ENCODE measurements at places on chromosomes 3 and 15.
A peak's percentile ranks its signal among the peaks of the same experiment; 100 is the strongest.

GRCh38 chr3:119673875-119674274 lies 3.3 kb downstream of the COX17 start:
- no peak for DNase-seq

- no peak for DNase-seq
Measured at GRCh38 chr15:53658827-53659555, 100.5 kb downstream of the WDR72 start.

DNA sequence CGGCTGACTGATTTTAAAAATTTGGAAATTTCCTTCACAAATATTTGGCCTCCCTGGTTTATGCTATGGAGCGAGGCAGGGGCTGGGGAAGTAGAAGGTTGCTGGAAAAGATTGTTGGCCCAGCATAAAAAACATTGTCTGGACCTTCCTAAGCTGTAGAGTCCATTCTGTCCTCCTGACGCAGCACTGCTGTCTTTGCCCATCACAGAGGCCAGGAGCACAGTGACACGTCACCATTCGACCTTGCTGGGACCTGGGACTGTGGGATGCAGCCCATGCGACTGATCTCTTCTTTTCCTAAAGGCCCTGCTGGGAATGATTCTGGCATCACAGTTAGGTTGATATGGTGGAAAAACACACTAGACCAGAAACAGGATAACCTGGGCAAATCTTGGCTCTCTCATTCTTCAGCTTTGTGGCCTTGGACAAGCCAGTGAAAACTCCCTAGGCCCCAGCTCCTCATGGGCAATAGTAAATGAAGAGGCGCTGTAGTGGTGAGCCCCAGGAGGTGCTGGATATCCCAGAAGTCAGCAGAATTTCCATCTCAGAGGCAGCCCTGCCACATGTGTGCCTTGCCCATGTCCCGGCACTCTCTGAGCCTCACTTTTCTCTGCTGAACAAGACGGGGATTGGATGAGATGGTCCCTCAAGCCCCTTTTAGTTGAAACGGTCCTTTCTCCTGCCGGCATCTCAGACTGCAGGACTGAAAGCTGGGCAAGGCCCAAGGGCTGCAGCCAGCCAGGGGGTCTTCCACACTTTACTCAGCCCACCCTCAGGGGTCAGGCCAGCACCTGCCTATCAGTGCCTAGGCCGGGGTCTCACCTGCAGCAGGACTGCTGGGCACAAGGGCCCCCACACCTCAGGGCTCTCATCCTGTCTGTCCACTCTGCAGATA lies 69.6 kb downstream of the SENP2 start:
- no peak for DNase-seq

GRCh38 chr3:43418601-43419272 lies 132.4 kb downstream of the SNRK start:
- no peak for DNase-seq

DNA sequence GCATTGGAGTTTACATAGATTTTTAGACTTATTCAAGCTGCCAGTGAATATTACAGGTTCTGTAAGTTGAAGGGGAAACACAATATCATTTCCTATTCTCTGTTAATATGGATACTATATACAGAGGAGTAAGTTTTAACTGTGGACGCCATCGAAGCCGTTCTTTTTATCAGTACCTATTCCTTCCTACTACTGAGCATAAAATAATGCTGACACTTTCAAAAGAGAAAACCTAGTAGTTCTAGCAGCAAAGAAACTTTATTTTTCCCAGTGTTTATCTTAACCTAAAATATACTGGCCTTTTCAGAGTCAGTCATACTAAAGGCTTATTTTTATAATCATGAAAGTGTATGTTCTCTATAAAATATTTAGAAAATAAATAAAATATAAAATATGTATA lies 14.2 kb downstream of the LRRC31 start:
- DNase-seq: no peak

DNA sequence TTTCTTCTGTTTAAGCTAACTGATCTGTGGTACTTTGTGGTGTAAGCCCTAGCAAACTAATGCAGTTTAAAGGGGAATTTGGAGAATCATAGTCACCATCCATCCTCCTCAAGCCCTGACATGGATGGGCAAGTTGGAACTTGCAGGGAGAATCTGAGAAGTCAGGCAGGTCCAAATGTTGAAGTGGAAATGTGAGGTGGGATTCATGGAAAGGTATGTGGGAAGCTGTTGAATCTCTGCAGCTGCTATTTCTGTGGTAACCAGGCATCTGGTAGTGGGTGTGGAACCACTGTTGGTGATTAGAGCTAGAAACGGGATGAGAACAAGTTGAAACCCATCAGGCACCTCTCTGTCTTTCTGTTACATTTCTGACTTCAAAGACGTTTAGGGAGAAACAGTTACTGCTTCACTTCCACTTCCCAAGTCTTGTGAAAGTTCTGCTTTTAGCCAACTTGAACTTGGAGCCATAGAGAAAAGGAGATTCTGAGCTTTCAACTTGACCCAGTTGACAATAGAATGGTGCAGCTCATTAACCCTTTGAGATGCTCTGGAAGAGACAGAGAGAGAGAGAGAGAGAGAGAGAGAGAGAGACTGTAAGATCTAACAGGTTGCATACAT lies 38.1 kb upstream of the NMNAT3 start:
- no peak for DNase-seq

GRCh38 chr3:55484801-55485791 lies 2.0 kb downstream of the WNT5A start:
- peak; percentile 66 for DNase-seq

GRCh38 chr3:114454551-114455251 lies 160.9 kb downstream of the TIGIT start:
- peak; percentile 38 for DNase-seq

GRCh38 chr15:32677238-32677750 lies 35.8 kb downstream of the SCG5 start:
- DNase-seq: no peak

- no peak for DNase-seq
Measured at GRCh38 chr3:176442326-176442725, 755.0 kb downstream of the TBL1XR1 start.

- no peak for DNase-seq
Measured at GRCh38 chr3:154062513-154062912, 58.7 kb upstream of the ARHGEF26 start.

DNA sequence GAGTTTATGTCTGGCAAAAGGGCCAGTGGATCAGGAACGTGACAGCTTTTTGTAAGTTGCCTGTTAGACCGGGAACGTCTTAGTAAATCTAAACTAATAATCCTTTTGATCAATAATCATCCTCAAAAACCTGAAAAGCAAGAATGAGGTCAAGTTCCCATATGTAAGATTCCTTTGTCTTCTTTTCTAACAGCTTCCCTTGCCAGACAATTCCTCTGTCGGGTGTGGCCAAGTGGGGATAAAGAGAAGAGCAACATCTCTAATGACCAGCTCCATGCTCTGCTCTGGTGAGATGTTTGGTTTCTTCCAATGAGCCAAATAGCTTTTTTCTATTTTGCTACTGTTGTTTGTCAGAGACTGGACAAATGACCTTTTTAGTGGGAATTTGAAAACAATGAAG lies 19.8 kb downstream of the FANCD2OS start:
- no peak for DNase-seq

DNA sequence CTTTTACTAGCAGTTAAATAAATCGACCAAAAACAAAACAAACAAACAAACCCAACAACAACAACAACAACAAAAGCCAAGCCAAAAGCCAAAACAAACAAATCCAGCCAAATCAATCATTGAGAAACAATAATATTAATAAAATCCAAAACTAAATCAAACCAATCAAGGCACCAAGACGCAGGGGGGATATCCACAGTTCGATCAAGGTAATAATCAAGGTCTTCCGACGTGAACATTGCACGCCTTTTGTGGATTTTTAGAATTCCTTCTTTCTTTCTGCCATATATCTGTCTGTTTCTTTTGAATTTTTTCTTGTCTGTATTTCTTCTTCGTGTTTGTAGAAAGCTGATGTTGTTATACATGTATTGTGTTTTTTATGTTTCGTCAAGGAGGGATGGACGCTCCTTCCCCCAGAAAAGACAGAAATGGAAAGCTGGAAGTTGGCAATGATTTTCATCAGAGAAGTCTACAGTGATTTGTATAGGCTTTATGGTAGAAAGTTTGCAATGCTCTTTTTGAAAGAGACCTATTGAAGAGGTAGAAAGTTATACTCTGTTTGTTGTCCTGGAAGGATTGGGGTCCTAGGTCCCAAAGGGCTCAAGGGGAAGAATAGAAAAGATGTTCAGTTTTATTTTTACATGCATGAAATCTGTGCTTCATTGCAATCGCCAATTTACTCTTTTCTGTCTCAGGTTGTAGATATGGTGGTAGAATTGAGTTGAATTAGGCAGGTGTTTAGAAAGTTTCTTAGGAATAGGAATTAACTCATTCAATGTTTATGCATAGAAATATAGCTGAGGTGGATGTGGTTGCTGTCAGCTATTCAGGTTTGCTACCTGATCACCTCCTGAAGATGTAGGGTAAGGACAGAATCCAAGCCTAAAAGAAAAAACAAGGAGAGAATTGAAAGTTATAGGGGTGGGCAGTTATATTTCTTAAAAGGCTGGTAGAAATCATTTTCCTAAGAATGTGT lies 1.2 kb downstream of the ARPP21 start:
- DNase-seq: no peak

- no peak for DNase-seq
Measured at GRCh38 chr15:73608941-73609340, 24.2 kb downstream of the NPTN start.

DNA sequence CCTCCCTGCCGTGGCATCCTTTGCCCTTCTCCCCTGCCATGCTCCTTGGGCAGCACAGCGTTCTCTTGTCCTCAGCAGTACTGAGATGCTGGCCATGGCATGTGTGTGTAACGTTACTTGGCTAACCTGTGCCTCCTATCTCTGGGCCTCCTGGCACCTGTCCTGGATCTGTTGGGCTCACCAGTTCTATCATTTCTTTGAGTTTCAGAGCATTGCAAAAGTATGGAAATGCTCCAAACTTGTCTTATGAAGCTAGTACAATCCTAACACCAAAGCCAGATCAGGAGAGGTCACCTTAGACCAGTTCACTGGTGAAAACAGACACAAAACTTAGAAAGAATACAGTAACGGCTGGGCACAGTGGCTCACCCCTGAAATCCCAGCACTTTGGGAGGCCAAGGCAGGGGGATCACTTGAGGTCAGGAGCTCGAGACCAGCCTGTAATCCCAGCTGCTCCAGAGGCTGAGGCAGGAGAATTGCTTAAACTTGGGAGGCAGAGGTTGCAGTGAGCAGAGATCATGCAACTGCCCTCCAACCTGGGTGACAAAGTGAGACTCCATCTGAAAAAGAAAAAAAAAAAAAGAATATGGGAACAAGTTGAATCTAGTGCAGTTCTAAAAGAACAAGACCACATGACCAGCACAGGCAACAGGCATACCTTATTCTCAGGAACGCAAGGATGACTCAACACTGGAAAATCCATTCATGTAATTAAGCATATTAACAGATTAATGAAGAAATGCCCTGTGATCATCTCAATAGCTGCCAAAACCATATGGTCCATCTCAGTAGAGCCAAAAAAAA lies 62.4 kb upstream of the TRPM1 start:
- no peak for DNase-seq

DNA sequence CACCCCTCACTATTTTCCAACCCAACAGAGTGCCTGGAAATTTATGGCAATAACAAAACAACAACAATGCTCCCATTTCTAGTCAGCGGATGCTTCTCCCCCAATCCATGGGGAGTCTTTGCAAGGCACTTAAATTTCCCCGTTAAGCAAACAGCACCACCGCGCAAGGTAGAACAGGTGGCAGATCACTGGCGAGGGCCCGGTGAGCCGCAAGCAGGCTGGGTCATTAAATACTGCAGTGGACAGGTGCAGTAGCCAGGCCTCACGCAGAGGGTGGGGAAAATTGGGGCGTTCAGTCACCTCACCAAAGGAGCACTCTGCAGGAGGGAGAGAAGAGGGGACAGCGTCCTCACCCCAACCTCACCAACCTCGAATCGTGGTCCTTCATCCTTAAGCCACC lies 147.5 kb downstream of the NTRK3 start:
- DNase-seq: no peak

DNA sequence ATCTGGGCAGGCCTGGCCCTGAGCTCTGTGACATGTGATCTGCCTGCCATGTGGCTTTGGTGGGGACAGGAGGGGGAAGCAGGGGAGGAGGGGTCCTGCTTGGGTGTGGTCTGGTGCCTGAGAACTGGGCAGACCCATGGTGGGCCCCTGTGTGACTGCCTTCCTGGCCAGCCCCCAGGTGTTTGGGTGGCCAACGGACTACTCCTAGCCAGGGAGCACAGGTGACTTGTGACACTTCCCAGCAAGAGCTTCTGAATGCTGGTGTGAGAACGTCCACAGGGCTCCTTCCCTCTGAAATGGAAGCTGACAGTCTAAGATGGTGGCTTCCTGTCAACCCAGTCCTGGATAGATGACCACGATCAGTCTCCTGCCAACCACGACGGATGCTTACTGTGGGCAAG lies 136.1 kb upstream of the MEF2A start:
- no peak for DNase-seq

GRCh38 chr15:66170042-66170441 lies 83.5 kb downstream of the MEGF11 start:
- DNase-seq: no peak
